ENCODE measurements at places on chromosomes 2 and 18. TPM values are rescaled to one million over a fixed set of nuclear protein-coding genes. Genes with fewer than 3 reads are reported as not detected.

- DNase-seq = no peak
These were observed 1594.6 kb upstream of the SLC39A10 start for GRCh38 chr2:194062401-194062800.

DNA sequence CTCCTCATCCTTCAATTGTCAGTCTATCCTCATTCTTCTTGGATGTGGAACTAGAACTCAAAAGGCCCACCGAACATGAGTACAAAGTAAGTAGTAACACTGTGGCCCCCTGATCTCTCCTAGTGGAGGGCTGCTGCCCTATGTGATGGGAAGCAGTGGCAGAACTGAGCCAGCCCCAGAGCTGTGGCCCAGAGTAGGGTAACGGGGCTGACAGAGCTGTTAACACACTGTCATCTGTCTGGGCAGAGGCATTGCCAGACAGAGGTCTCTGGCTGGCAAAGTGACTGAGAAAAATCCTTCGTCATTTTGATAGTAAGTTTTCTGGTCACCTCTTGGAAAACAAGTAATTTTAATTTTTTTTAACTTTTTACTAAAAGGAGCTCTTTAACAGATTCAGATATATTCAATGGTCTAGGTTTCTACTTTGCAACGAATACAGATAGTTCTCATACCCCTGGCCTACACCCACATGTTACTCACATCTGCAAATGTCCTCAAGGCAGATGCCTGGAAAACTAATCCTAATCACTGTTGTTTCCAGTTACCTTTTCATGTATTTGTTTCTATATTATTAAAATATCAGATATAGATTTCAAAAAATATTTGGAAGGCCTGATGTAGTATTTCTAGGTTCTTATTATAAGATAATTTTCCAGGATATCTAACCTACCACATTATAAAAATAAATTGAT is 588.7 kb downstream of the CPS1 start:
- DNase-seq = no peak

DNA sequence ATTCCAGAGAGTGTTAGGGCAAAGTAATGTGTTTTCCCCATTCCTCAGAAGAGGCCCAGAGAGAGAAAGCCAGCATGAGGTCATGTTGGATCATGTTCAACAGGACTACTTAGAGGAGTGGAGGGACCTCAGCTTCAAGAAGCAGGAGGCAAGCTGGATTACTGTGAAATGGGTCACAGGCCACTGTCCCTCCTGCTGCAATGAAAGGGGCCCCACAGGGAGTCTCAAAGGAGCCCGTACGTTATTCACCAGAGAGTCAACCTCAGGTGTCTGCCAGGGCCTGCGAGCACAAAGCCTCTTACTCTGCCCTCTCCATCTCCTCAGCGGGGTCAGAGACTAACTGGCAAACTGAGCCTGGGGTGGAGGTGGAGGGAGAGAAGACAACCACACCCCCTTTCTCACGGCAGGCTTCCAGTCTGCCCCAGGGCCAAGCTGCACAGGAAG is 27.2 kb upstream of the ACYP2 start:
- DNase-seq = no peak

DNA sequence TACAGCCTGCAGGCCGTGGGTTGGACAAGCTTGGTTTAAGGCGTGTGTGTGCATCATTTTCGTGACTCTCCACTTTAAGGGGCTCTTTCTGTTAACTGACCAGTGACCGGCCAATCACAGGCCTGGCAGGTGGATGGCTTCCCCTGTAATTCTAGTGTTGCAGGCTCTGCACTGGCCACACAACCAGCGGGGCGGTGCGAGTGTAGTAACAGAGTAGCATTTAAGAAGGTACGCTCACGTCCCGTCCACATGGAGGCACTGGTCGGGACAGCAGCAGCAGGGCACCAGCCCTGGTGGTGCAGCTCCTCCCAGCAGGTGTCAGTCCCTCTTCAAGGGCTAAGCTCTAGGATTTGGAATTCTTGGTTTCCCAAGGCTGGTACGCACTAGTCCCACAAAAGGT is 8.0 kb upstream of the ANO7 start:
- no peak for DNase-seq

DNA sequence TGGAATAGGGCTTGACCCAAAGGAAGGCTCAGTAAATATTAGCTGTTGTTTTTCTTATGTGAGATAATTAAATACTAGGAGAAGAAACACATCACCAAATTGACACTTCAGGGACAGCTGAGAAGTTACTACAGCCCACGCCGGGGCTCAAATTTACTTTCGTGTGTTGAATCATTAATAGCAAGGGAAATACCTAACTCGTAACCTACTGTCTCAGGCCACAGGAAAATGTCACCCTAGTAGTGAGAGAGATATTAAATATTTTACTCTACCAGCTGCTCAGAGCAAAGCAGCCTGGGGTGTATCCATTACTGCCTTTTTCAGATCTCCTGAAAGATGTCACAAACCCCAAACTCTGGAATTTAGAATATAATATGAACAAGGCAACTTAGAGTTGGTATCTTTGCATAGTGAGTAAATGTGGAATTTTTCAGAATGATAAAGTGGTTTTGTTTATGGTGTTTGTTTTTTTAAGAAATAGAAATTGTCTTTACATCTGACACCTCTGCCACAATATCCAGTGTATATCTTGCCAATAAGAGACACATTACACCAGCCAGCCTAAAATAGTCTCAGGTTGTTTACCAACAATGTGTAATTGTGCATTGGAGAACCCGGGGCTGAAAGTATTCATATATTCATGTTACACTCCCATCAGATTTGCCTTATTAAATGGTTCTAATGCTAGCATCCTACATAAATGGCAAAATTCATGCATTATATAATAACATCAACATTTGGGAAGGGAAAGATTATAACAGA is 48.4 kb downstream of the ATP8B1 start:
- DNase-seq = no peak

DNA sequence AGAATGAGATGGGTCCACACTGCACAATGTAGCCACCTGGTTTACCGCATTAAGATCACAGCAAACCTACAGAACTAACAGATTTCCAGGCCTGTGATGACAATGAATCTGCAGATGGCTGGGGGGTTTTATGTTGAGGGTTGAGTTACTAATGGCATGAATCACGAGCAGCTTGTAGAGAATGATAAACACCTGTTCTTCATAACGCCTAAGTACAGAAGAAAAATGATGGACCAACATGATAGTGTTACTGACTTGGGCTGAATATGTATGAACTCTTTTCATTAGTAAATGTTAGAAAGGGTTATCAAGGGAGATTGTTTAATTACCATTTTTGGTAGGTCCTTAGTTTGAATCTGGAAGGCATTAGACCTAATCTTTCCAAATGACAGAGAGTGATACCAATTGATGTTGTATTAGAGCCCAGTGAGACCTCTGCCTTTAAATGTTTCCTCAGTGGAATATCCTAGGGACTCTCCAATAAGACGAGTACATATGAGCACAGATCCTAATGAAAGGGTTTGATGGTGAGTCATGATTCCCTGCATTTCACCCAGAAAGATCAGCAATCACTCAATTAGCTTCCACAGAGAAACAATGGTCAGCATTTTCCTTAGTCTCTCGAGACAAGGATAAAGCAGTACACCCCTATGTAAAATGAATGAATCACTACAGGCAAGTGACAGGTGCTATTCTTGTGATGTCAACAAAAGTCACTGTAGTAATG is 243.8 kb downstream of the DLGAP1 start:
- no peak for DNase-seq

DNA sequence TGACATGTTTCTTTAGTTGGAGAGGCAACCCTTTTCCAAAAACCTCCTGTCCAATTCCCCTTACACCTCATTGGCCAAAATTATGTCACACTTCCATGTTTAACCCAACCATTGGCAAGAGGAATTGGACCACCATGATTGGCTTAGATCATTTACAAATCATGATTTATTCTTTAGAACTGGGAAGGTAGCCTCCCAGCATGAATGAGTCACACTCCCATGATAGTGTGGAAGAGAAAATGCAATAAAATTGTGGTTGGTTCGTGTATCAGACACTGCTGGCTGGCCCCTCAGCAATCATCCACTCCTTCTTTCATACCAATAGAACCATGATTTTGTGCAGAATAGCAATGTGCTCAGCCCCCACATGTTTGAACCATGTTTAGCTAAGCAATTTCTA is 156.6 kb upstream of the ACVR2A start:
- no peak for DNase-seq

- DNase-seq = no peak
These were observed 60.7 kb downstream of the ANKRD62 start for GRCh38 chr18:12154361-12154760.

DNA sequence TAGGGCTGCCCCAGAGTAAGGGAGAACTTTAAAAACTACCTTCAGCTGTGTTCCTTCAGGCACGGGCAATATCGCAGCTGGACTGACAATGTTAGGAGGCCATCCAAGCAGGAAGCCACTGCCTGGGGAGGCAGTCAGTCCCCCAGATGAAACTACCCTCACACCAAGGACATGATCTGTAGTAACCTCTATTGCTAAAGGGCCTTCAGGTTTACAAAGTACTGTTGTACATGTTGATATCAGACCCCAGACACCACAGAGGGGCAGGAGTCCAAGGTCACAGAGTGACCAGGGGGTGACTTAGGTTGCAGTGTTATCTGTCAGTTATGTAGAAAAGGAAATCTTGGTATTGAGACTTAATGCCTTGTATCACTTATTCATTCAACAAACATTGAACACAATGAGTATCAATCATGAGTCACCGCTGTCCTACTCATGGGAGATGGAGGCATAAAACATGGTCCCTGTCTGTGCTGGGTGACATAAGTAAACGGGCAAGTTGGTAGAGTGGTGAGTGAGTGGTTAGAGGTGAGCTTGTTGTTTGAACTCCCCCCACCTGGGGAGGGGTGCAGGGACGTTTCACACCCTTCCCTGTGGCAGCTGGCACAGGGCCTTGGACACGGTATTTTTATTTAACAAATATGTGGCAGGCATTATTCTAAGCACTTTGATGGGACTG is 7.1 kb downstream of the CABLES1 start:
- no peak for DNase-seq

DNA sequence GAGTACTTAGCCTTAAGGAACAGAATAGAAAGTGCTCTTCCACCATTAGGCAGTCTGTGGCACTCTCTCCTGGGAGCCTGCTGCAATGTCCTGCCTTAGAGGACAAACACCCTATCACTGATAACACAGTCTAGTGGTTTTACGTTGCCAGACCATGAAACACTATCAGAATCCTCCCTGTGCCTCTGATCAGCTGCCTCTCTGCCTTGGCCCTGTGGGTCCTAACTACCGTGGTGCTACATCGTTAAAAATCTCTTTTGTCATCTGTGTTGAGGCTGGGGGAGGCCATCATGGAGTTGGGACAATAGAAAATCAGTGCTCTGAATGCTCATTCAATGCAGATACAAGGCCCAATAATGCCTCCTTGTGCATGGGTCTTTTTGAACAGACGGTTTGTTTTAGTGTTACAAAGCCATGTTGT is 11.9 kb upstream of the APCDD1 start:
- no peak for DNase-seq

GRCh38 chr2:176668912-176669311 is 399.7 kb downstream of the MTX2 start:
- DNase-seq = no peak

- no peak for DNase-seq
These were observed 36.9 kb downstream of the ST8SIA3 start for GRCh38 chr18:57389271-57389670.

The FEV gene
- not detected for polyA plus RNA-seq

The OBSL1 gene
- 20.7 TPM for polyA plus RNA-seq

The SCN1A gene
- not detected for polyA plus RNA-seq

The XDH gene
- polyA plus RNA-seq = not detected

The C2orf78 gene
- polyA plus RNA-seq = not detected
